Activated T-cell treated with anti-CD3 and anti-CD28 coated beads, Interleukin-2, amount 50 U/mL, for 72 hours (primary cell): ENCODE measurements at places on chromosomes 1 and 21.
A peak's percentile ranks its signal among the peaks of the same experiment; 100 is the strongest.

- peaks cover 66% of the 10 kb centered on the region for H3K4me1 ChIP-seq
- peak overlapping the region; percentile 98 for H3K27ac ChIP-seq
- DNase-seq = no peak
- peaks cover 15% of the 10 kb centered on the region for H3K36me3 ChIP-seq
Measured at GRCh38 chr1:155979597-155980343, 1.4 kb upstream of the ARHGEF2 start.

GRCh38 chr1:162206749-162207635 lies 137.5 kb downstream of the NOS1AP start:
- H3K36me3 ChIP-seq = no peaks in the 10 kb centered on the region

- no peak overlapping the region for H3K27ac ChIP-seq
- no peaks in the 10 kb centered on the region for H3K4me1 ChIP-seq
- no peaks in the 10 kb centered on the region for H3K27me3 ChIP-seq
- no peak for DNase-seq
Measured at GRCh38 chr1:197813741-197814140, 38.5 kb upstream of the DENND1B start.

DNA sequence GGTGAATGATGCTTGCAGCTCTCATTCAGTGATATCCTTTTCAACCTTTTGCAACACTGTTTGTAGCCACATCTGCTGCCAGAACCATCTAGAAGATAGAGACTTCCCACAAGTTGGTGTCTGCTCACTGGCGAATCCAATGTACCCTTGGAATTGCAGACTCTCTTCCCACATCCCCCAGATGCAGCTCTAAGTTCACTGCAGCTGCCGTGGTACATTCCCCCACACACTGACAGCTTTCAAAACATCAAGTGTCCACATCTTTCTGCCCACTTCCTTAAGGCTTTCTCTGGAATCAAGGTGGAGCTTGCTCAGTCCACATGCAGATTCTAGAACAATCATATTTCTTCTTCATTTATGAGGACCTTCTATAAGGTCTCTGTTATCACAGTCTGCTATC lies 99.2 kb downstream of the PLPPR4 start:
- peaks cover 5% of the 10 kb centered on the region for H3K27me3 ChIP-seq
- no peak for DNase-seq
- no peak overlapping the region for H3K27ac ChIP-seq
- no peaks in the 10 kb centered on the region for H3K4me1 ChIP-seq

DNA sequence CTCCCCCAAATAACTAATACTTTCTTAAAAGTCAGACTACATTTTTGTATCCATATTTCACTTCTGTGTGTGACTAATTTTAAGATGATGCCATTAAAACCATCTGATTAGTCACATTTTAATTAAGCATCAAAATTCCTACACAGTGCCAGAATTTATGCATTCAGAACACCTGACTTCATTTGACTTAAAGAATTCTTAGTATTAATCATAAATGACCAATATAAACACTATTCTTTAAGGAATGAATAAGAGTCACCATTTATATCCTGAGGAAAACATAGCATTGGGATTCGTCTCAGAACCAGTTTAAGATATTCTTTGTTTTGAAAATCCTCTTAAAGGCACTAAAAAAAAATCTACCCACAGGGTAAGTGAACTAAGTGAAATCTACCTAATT lies 37.0 kb downstream of the TM2D1 start:
- no peak overlapping the region for H3K4me3 ChIP-seq
- H3K27me3 ChIP-seq = no peaks in the 10 kb centered on the region
- H3K36me3 ChIP-seq = peaks cover 2% of the 10 kb centered on the region
- no peak for DNase-seq
- H3K4me1 ChIP-seq = no peaks in the 10 kb centered on the region
- peak overlapping the region; percentile 46 for H3K27ac ChIP-seq

DNA sequence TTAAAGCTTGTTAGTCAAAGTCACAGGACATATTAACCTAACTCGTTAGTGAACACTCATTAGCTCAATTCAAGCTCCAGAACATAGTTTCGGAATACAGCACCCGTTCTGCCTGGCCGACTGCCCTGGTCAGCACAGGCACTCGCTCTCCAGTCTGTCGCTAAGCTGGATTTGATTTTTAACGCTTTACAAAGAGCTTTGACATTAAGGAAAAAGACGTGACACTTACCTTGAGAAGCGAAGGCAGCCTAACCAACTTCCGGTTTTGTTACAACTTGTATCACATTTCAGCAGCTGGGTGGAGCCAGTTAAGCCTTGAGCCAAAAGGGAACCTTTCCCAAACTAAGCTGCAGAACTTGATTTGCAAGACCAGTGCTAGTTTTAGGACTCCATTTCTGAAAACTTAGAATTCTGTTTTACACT lies at the start of gene FRRS1:
Gene FRRS1 (minus strand): TSS at position 258 of the 423 bp plus-strand sequence. CDS start 17,867 bp downstream, outside the sequence.
- peak within 1 kb of the TSS; percentile 98 for H3K27ac ChIP-seq
- peaks cover 12% of the 10 kb centered on the region for H3K27me3 ChIP-seq
- H3K36me3 ChIP-seq = no peaks in the 10 kb centered on the region
- DNase-seq = peak; percentile 28
